ENCODE measurements at places on chromosomes 1 and 21.

DNA sequence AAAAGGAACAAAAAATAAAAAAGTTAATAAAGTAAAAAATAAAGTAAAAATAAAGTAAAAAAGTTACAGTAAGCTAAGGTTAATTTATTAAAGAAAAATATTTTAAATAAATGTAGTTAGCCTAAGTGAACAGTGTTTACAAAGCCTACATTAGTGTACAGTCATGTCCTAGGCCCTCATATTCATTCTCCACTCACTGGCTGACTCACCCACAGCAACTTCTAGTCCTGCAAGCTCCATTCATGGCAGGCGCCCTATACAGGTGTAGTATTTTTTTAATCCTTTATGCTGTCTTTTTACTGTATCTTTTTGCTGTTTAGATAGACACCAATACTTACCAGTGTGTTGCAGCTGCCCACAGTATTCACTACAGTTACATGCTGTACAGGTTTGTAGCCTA, 12.4 kb downstream of the ADAR start:
- DNase-seq = no peak

DNA sequence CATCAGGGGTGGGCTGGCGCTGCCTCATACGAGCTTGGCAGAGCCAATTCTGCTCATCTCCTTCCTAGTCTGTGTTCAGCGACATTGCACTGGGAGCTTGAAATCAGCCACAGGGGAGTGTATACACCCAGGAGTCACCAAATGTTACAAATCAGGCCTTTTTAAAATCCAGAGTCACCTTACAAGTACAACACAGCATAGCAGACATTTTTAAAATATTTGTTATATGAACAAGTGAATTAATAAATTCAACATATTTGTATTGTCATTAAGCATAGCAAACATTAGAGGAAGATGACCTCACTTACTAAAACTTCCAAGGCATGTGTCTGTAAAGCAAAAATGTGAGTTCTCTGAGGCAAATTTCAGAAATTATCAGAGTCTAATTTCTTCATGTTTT, 210.0 kb downstream of the HLX start:
- DNase-seq = no peak

DNA sequence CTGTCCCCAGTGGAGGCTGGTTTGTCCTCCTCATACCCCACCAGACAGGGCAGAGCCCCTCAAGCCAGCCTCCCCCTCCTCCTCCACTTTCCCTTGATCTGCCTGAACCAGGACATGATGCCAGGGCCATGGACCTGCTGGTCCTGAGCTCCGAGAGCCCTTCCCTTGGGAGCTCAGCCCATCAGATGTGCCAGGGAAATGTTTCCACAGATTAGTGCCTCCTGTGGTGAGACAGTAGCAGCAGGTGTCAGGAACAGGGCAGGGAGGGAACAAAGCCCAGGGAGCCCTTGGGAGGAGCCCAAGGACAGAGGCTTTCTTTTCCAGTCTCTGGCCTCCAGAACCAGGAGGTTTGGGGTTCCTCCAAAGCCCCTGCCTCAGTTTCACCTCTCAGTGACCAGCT, 14.6 kb upstream of the SLC41A1 start:
- DNase-seq = no peak

GRCh38 chr1:108679586-108680213, 12.4 kb upstream of the PRPF38B start:
- DNase-seq = no peak

DNA sequence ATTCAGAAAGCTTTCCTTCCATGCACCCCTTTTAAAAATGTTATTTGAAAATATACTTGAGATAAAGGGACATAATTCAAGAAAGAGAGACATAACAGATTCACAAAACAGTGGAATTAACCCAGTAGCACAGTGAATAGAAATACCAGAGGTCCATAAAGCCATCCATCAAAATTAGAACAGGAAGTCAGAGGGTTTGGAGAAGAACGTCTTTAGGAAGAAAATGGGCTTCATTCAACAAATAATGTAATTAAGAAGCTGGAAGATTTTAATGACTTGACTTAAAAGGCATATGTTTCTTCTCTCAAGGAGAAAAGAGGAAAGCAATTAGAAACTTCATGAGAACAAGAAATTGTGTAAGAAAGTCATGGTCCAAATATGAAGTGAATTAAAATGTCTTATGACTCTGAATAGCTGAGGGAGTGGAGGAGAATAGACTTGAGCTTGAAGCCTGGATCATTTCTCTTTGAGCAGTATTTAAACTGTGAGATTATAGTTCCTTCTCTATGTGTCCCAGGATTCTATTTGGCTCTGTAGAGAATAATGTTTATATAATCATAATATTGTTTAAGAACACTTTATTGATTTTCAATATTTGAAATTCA, 7.9 kb upstream of the HCRTR1 start:
- DNase-seq = no peak

GRCh38 chr1:239636347-239636746, 250.0 kb downstream of the CHRM3 start:
- no peak for DNase-seq

DNA sequence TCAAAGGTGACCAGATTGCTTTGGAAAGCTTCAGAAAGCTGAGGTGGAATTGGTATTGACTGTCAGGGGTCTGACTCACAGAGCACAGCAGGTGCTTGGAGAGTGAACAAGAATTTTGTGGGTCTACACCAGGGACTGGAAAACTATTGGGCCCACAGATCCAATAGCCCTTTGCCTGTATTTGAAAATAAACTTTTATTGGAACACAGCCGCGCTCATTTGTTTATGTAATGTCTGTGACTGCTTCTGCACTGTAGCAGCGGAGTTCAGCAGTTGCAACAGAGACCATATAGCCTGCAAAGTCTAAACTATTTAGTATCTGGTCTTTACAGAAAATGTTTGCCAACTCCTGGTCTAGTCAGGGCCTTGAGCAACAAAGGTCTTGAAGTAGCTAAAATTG, 315.6 kb downstream of the NFIA start:
- no peak for DNase-seq

DNA sequence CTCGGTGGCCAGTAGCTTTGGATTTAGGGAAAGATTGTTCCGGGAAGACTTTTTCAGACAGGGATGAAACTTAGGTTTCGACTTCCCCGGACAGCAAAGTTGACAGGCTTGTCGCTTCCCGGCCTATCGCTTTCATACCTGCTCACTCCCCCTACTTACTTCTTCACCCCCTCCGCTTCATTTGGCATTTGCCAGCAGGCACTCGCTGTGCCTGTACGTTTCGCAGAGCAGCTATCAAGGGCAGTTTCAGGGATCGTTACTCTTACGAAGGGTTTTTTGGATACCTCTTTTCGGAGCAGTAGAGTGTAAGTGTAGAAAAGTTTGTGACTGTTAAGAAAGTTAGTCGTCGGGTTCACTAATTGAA, 393 bp downstream of the BLZF1 start:
- DNase-seq = no peak

Measured in GM20000 (cell line).